Stomach (tissue), 19 donors: ENCODE measurements at places on chromosomes 2 and 18. TPM values are rescaled to one million over a fixed set of nuclear protein-coding genes. Genes with fewer than 3 reads are reported as not detected.
A peak's percentile ranks its signal among the peaks of the same experiment; 100 is the strongest.

DSG1 gene
- not detected for total RNA-seq

ZAP70 gene
- 4.8 TPM for total RNA-seq

MYO7B gene
- total RNA-seq, result not detected

PLA2R1 gene
- 6.8 TPM for total RNA-seq

RNF103 gene
- total RNA-seq, result 132 TPM

BCS1L gene
- total RNA-seq, result 2.3 TPM

SERPINB11 gene
- total RNA-seq, result not detected

DNA sequence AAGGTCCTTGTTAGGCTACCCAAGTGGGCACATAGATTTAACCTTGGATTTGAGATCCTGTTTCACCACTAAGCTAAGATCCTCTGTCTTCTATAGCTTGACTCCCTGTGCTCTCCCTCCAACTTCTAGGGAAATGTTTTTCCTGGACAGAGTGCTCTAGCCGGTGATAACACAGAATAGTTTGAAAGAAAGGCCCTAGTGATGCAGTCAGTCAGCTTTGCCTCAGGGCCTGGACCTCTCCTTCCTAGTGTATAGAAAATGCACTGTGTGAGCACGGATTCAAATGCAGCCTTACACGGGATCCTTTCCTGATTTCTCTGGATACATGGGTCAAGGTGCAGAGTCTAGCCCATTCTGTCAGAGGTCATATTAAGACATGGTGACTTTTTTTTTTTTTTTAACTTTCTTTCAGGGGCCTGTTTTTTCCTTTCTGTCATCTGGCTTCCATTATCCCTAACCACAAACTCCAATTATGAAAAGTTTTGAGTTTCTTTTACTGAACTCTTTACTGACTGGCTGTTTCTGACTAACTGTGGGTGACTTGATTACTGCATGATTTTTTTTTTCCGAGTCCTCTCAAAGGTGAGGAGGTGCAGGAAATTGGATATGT lies 122.6 kb downstream of the LRP1B start:
- H3K4me1 ChIP-seq, result no peaks in the 10 kb centered on the region
- no peak overlapping the region for H3K4me3 ChIP-seq
- H3K27me3 ChIP-seq, result no peaks in the 10 kb centered on the region
- H3K27ac ChIP-seq, result no peak overlapping the region
- no peak for DNase-seq
- no peaks in the 10 kb centered on the region for H3K36me3 ChIP-seq

DNA sequence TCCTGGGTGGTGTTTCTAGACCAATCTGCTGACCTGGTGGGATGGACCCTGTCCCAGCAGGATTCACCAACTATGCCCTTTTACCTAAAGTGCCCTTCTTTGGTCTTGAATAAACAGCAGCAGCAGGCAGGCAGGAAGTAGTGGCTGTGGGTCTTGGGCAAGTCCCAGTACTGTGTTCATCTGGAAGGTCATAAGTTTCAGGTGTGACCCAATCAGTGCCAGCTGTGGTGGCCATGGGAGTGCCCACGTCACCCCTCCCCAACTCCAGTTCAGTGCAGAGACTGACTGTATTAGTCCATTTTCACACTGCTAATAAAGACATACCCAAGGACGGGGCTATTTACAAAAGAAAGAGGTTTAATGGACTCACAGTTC lies 148.3 kb upstream of the SRD5A2 start:
- no peak overlapping the region for H3K4me3 ChIP-seq
- no peak overlapping the region for H3K27ac ChIP-seq
- DNase-seq, result no peak
- no peaks in the 10 kb centered on the region for H3K4me1 ChIP-seq
- H3K27me3 ChIP-seq, result no peaks in the 10 kb centered on the region

- H3K4me1 ChIP-seq, result peaks cover 45% of the 10 kb centered on the region
- H3K27ac ChIP-seq, result no peak overlapping the region
- peak overlapping the region; percentile 39 for H3K4me3 ChIP-seq
- H3K36me3 ChIP-seq, result no peaks in the 10 kb centered on the region
Measured at GRCh38 chr18:59272221-59272888, 899 bp downstream of the RAX start.

DNA sequence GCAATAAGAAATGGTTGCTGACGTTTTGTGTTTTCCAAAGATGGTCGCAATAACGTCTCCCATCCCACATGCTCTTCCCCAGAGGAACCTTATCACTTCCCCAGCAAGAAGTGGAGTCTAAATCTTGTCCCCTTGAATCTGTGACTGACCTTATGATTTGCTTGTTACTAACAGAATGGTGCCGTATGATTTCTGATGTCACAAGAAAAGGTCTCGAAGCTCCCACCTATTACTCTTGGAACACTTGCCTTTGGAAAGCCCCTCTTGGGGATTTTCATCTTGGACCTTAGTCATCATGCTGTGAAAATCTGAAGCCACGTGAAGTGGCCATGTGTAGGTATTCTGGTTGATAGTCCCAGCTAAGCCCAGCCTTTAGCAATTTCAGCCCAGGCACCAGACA lies 86.2 kb upstream of the GLS start:
- no peak for DNase-seq
- no peak overlapping the region for H3K4me3 ChIP-seq
- H3K36me3 ChIP-seq, result no peaks in the 10 kb centered on the region

DNA sequence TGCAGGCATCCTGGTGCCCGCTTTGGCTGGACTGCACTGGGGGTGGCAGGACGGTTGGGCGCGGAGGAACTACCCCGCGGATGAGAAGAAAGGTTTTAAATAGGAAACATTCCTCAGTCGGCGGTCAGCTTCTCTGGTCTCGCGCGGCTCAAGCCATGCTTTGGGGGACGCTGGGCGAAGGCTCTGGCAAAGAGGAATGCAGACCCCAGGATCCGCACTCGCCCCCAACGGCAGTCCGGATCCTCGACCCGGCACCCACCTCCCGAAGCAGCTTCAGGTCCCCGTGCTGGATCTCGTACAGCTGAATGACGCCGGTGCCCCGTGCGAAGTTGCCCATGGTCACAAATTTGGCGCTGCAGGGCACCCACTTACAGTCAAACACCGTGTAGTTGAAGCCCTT lies 686 bp upstream of the PNO1 start:
- H3K27ac ChIP-seq, result peak overlapping the region; percentile 90
- no peak for DNase-seq
- H3K36me3 ChIP-seq, result peaks cover 7% of the 10 kb centered on the region
- H3K4me3 ChIP-seq, result peak overlapping the region; percentile 86

DNA sequence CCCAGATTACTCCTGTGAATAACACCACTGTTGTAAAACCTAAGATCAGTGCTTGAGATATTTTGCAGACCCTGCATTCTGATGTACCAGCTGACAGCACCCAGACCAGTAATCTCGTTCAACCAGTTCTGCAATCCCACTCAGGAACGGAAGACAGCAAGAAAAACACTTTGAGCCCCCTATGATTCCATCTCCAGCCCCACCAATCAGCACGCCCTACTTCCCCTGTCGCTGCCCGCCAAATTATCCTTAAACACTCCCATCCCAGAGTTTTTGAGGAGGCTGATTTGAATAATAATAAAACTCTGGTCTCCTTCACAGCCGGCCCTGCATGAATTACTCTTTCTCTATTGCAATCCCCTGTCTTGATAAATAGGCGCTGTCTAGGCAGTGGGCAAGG lies 173.9 kb upstream of the CDH2 start:
- H3K27ac ChIP-seq, result no peak overlapping the region
- no peaks in the 10 kb centered on the region for H3K36me3 ChIP-seq
- H3K27me3 ChIP-seq, result no peaks in the 10 kb centered on the region

DNA sequence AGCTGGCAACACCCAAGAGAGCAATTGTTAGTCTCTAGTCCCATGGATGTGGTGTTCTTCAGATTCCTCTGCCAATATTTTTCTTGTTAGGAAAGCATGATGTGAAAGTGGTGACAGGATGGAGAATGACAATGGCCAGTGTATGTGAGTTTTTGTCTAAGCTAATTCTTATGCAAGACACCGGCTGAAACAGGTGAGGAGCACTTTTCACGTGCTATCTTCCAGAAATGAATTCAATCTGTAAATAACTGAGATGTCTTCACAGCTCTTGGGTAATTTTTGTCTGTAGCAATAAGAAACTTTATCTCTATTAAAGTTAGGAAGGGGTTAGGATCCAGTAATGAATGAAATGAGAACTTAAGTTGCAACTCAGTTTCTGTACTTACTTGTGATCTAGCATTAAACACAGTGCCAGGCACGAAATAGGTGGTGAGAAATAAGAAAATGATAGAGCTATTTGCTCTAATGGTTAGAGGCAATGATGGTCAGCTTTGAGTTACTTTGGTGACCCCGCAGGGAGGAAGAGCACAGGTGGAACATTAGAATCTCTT lies 676 bp upstream of the AGPS start:
- H3K27me3 ChIP-seq, result no peaks in the 10 kb centered on the region
- peak overlapping the region; percentile 84 for H3K4me3 ChIP-seq
- H3K36me3 ChIP-seq, result no peaks in the 10 kb centered on the region
- DNase-seq, result no peak
- peak overlapping the region; percentile 78 for H3K27ac ChIP-seq
- peaks cover 34% of the 10 kb centered on the region for H3K4me1 ChIP-seq

DNA sequence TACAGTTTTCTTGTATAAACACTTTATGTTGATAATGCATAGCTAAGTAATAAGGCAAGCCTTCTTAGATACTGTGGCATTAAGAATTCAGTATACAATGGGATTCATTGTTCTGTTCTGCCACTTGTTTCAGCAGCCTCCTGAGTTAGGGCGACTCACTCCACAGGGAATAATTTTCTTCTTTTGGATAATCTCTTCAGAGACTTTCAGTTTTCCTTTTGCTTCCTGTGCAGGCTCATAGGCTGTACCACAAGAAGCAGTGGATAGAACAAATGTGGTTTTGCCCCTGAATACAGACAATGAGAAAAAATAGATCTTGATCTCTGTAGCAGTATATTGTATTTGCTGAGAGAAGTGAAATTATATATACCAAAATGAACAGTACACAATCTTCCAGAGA lies 298.0 kb downstream of the ZNF407 start:
- peaks cover 21% of the 10 kb centered on the region for H3K4me1 ChIP-seq
- DNase-seq, result no peak
- H3K27me3 ChIP-seq, result no peaks in the 10 kb centered on the region
- H3K36me3 ChIP-seq, result peaks cover 8% of the 10 kb centered on the region

DNA sequence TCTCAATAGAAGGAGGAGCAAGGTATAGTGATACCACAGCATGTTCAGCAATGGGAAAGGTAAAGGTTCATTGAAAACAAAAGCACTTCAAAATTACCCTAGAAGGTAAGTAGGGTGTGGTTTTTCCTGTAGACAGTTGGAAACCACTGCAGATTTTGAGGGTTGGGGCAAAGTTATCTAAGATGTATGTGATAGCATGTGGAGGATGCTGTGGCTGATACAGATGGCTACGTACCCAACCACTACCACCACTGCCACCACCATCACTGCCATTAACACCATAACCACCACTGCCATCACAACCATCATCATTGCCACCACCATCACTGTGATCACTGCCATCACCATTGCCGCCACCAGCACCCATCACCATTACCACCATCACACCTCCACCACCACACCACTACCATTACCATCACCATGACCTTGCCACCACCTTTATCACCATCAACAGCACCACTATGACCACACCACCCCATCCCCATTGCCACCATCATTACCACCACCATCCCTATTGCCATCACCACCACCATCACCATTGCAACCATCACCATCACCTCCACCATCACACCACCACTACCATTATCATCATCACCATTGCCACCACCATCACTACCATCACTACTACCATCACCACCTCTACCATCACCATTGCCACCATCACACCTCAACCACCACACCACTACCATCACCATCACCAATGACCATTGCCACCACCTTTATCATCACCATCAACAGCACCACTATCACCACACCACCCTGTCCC lies 3.7 kb downstream of the TMSB10 start:
- no peaks in the 10 kb centered on the region for H3K36me3 ChIP-seq
- H3K27me3 ChIP-seq, result no peaks in the 10 kb centered on the region
- no peak for DNase-seq
- H3K27ac ChIP-seq, result no peak overlapping the region

DNA sequence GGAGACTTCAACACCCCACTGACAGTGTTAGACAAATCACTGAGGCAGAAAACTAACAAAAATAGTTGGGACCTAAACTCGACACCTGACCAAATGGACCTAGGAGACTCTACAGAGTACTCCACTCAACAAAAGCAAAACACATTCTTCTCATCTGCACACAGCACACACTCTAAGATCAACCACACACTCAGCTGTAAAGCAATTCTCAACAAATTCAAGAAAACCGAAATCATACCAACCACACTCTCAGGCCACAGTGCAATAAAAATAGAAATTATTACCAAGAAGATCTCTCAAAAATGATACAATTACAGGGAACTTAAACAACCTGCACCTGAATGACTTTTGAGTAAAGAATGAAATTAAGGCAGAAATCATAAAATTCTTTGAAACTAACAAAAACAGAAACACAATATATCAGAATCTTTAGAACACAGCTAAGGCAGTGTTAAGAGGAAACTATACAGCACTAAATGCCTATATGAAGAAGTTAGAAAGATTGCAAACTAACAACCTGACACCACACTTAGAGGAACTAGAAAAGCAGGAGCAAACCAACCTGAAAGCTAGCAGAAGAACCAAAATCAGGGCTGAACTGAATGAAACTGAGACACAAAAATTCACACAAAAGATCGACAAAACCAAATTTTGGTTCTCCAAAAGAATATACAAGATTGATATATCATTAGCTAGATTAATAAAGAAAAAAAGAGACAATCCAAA lies 46.3 kb downstream of the RTTN start:
- no peak overlapping the region for H3K27ac ChIP-seq
- no peaks in the 10 kb centered on the region for H3K27me3 ChIP-seq
- H3K4me1 ChIP-seq, result no peaks in the 10 kb centered on the region
- peaks cover 10% of the 10 kb centered on the region for H3K36me3 ChIP-seq
- no peak for DNase-seq

- no peaks in the 10 kb centered on the region for H3K27me3 ChIP-seq
- H3K4me3 ChIP-seq, result no peak overlapping the region
- no peak overlapping the region for H3K27ac ChIP-seq
- no peak for DNase-seq
- H3K4me1 ChIP-seq, result peaks cover 2% of the 10 kb centered on the region
- H3K36me3 ChIP-seq, result no peaks in the 10 kb centered on the region
Measured at GRCh38 chr2:234874347-234875046, 77.3 kb upstream of the SH3BP4 start.

- no peaks in the 10 kb centered on the region for H3K4me1 ChIP-seq
- H3K27me3 ChIP-seq, result no peaks in the 10 kb centered on the region
- H3K36me3 ChIP-seq, result no peaks in the 10 kb centered on the region
- no peak overlapping the region for H3K4me3 ChIP-seq
- no peak overlapping the region for H3K27ac ChIP-seq
Measured at GRCh38 chr2:75528221-75528977, 32.3 kb downstream of the EVA1A start.

- H3K4me1 ChIP-seq, result peaks cover 3% of the 10 kb centered on the region
- H3K4me3 ChIP-seq, result no peak overlapping the region
- no peaks in the 10 kb centered on the region for H3K36me3 ChIP-seq
- H3K27me3 ChIP-seq, result no peaks in the 10 kb centered on the region
Measured at GRCh38 chr2:170525566-170525900, 189.6 kb upstream of the SP5 start.

DNA sequence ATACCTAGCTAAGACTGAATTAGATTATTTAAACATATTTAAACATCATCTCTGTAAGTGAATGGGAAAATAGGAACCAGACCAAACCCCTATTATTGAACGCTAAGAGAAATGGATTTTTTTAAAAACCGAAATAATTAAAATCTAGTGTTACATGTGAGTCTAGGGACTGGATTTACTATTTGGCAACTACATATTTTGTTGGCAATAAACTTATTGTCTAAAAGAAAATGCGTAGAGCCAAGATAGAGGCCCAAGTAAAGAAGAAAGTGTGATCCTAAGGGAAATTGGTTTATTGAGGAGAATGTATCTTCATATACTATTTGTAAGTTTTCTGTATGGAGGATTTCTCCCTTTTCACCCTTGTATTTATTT lies 105.6 kb downstream of the LTBP1 start:
- no peaks in the 10 kb centered on the region for H3K36me3 ChIP-seq
- H3K4me3 ChIP-seq, result no peak overlapping the region
- H3K27me3 ChIP-seq, result no peaks in the 10 kb centered on the region
- DNase-seq, result no peak
- no peaks in the 10 kb centered on the region for H3K4me1 ChIP-seq
